NCI-H446 (cell line): ENCODE measurements at places on chromosomes 3 and 15.

- no peak for DNase-seq
Observed at GRCh38 chr3:55059027-55059629, 131.3 kb upstream of the LRTM1 start.

- DNase-seq = no peak
Observed at GRCh38 chr3:42819351-42819965, 10.2 kb downstream of the ACKR2 start.

DNA sequence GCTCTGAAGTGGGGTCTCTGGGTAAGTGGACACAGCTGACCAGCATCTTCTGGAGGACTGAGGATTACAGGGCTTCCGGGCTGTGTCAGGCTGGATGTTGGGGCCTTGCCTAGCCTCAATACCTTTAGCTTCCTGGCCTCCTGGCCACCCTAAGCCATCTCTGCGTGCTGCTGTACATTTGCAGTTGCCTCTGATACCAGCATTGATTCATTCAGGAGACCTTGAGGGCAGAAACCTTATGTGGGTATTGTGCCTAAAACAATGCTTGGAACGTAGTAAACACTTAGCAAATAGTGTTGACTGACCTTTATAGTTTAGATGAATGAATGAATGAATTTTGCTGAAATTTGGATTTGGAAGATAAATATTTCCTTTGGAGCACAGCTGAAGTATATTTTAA, 97.0 kb downstream of the FLNB start:
- DNase-seq = no peak

GRCh38 chr15:51054535-51054934, 40.2 kb downstream of the TNFAIP8L3 start:
- no peak for DNase-seq

DNA sequence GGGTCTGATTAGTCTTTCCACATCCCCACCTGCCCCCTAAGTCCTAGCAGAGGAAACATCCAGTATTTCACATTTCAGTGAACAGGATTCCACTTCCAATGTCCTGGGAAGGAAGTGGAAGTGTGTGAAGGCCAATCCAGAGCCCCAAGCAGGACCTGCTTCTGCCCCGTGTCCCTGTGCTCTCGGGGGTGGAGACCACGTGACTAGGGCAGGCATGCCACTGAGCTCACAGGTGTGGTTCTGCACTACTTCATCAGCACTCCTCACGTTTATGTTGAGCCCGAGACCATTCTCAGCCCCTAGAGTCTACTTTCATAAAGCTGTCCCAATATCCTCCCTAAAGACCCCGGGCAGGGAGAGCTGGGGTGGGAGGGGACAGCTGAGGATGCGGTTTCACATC, 84.3 kb downstream of the RAB11A start:
- no peak for DNase-seq

DNA sequence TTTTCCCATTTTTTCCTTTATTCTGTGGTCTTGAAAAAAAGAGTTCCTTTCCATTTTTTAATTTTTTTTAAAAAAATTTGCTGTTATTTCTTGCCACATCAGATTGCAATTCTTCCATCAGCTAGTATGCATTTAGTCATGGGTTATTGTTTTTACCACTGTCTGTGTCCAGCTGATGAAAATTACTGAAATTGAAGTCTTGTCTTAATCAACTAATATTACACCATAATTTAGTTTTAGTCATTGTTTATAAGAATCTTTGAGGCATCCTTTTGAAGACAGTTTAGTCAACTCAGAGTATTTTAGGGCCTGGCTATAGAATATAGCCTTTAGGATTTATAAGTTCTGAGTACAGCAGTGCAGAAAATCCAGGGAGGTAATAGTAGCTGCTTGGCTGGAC, 172.1 kb downstream of the LRTM1 start:
- DNase-seq = no peak

DNA sequence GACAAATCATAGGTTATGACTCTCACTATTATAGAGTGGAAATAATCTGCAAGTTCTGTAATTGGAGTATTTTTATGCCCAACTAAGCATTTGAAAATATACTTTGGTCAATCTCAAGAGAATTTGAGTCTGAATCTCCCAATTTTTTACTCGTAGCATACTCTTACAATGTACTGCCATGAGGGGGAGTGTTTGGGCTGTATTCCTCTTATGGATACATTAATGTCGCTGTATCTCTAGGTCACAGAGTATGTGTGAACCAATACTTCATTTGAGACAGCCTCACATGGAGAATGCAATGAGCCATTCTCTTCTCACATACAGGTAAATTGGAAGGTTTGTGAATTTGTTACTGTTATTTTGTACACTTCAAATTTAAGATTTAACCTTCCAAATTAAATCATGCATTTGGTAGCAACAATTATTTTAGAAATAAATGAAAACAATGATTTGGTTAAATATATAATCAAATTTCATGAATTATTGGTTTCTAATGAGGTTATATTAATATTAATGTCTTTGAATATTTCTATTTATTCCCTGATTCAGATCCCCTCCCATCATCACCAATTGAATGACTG, 5.5 kb upstream of the CD200 start:
- DNase-seq = no peak

- DNase-seq = no peak
Observed at GRCh38 chr3:62749130-62749529, 126.1 kb downstream of the CADPS start.

DNA sequence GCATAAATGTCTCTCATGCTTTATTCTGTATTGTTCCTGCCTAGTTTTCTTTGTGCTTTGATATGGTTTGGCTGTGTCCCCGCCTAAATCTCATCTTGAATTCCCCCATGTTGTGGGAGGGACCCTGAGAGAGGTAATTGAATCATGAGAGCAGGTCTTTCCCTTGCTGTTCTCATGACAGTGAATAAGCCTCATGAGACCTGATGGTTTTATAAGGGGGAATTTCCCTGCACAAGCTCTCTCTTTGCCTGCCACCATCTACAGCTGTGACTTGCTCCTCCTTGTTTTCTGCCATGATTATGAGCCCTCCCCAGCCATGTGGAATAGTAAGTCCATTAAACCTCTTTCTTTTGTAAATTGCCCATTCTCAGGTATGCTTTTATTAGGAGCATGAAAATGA, 1596.6 kb downstream of the SI start:
- DNase-seq = no peak

GRCh38 chr3:116254541-116254940, 190.7 kb downstream of the LSAMP start:
- peak; percentile 62 for DNase-seq

DNA sequence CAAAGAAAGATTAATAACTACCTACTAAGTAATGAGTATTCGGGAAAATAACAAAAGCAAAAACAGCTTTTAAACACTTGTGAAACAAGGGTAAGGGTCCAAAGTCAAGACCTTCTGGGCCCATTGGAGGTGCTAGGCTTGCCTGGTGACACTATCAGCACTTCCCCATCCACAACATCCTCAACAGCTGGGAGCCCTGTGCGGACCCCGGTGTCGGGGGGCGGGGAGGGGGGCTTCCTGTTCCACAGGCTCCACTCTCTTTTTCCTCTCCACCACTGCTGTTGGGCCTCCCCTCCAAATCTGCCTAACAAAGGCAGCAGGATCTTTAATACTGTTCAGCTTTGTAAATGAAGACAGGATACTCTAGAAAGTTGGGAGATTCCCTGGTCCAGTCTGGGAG, 21.6 kb downstream of the NGRN start:
- no peak for DNase-seq

DNA sequence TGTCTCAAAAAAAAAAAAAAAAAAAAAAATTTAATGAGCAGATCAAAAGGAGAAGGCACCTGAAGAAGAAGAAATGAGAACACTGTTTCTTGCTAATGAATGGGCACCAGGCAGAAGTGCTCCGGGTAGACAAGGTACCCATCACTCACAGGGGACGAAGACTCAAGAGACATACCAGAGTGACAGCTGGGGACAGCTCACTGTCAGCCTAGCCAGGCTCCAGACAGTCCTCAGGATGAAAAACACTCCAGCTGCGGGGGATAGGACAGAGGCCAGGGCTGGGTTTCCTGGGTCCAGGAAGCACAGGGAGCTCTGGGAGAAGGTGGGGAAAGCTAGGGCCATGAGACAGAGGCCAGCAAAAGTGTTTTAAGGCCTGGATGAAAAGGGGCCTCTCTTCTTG, 48.5 kb upstream of the PARL start:
- no peak for DNase-seq

- no peak for DNase-seq
Observed at GRCh38 chr15:81085898-81086297, 48.2 kb upstream of the CFAP161 start.

DNA sequence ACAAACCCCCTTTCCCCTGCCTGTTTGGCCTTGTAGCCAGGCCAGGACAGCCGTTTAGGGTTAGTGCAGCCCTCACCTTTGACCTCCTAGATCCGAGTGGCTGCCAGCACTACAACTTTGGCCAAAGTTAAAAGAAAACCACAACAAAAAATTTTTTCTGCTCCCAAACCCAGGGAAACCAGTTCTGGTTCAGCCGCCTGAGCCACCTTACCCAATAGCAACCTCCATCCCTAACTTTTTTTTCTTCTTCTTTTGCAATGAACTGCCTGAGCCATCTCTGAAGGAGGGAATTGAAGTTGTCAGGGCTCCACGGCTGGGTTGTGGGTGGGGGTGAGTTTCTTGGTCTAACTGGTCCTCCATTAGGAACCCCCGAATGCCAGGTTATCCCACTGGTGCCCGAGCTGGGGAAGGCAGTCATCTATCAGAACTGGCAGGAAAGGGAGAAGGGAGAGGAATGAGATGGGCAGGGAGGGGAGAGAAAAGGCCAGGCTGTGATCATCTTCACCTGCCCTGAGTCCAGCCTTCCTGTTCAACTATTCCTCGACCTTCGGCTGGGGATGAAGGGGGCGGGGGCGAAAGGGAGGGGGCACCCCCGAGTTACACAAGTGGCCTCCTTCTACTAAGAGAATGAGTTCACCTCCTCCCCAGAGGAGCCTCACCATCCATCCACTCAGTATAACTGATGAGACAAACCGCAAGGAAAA, 6.2 kb upstream of the NR2F2 start:
- no peak for DNase-seq

DNA sequence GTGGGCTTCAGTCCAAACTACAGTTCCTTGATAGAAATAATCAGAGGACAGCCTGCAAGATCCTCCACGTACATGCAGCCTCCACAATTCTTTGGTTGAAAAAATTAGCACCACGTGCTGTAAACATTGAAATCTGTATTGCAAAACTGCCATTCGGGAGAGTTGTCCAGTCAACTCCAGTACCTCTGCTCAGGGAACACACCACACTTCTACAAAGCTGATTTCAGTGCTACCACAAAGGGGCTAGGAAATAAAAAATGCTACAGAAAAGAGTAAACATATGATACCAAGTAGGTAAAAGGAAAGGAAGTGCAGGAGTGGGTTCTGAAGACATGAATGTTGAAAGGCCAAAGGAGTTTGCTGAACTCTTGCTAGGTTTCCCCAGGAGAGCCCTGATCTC, 40.4 kb downstream of the GHSR start:
- no peak for DNase-seq

DNA sequence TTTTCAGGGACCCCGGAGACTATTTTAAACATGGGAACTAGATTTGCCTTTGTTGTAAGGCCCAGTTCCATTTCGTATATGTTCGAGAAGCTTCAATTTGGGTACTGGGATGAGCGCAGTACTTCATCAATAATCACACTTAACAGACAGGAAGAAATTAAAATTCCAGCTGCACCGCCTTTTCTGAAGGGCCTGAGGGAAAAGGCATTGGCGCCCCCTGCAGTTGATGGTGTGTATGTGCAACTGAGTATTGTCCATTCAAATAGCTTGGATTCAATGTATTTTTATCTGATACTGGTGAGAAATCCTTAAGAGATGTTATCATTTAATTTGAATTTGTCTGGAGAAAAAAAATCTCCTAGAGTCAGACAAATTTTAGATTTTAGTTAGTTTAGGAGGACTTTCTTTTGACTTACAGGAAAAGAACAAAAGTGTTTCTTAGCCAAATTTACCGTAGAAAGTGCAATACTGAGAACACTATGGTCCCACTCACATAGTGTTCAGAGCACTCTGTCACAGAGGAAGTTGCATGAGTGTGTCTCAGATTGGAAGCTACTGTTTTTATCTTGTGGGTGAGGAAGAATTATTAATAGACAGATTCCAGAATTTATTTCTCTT, 5.4 kb upstream of the ALDH1A2 start:
- DNase-seq = peak; percentile 50

DNA sequence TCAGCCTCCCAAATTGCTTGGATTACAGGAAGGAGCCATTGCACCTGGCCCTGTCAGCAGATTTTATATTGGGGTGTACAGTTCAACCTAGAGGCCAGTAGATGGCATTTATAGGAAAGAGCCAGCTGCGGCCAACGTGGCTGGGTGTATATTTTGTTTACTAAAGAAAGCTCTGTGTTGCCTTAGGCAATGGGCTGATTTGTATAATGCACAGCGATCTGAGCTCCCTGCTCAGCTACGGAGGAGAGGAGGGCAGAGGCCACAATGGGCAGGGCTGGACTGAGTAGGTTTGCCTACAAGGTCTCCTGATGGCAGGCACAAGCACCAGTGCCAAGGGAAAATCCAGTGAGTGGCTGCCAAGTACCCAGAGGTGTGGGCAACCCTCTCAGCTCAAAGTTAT, 282.4 kb downstream of the ARPP21 start:
- no peak for DNase-seq

- no peak for DNase-seq
Observed at GRCh38 chr3:182969277-182969676, 11.1 kb downstream of the DCUN1D1 start.

DNA sequence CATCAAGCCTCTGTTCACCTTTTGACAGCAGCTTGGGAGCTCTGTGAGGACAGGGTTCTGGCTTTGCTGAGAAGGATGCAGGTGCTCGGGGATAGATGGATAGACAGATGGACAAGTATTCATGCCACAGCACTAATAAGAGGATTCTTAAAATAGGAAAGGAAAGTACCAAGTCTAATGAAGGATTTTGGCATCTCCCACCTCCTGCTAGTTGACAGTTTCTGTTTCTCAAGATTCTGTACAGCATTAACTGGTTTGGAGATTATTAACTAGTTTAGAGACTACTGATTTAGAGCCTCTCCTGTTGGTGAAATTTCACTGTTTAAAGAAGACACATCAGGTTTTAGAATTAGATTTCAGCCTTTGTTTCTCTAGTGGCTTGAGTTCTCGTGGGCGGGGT, 152.3 kb downstream of the CACNA1D start:
- no peak for DNase-seq
